ENCODE measurements at places on chromosomes 2 and 18.

DNA sequence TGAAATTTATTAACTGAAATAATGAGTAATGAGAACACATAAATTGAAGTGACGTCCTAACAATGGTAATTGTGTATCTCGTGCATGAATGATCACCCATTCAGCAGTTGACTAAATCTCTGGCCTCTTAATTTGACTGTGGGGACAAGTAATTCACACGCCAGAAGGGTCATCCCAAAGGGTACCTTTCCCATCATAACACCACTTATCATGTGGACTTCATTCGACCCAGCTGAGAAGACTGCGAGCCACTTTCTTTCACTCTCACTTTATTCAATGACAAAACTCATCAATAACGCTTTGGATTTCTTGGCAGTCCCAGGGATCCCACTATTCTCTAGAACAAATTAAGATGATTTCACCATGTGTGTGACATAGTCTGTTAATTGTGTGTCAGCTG, 62.7 kb upstream of the LYPD1 start:
- DNase-seq = no peak

DNA sequence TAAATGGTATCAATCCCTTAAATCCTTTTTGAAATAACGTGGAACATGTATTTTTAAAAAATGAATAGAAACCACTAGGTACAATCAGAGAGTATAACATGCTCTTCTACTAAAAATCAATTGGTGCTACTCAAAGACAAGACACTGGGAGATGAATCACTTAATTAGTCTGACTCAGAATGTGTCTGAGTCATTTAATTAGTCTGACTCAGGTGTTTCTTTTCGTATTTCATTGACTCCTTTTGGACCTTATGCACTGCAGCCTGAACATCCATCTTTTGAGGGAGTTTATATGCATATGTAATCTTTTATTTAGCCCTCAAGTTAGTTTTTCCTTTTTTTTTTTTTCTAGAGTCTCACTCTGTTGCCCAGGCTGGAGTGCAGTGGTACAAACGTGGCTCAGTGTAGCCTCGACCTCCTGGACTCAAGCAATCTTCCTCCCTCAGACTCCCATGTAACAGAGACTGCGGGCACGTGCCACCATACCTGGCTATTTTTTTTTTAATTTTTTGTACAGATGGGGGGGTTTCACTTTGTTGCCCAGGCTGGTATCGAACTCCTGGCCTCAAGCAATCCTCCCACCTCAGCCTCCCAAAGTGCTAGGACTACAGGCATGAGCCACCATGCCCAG, 26.5 kb downstream of the PPP4R3B start:
- no peak for DNase-seq

- no peak for DNase-seq
Observed at GRCh38 chr2:38190542-38191218, 114.7 kb upstream of the CYP1B1 start.

DNA sequence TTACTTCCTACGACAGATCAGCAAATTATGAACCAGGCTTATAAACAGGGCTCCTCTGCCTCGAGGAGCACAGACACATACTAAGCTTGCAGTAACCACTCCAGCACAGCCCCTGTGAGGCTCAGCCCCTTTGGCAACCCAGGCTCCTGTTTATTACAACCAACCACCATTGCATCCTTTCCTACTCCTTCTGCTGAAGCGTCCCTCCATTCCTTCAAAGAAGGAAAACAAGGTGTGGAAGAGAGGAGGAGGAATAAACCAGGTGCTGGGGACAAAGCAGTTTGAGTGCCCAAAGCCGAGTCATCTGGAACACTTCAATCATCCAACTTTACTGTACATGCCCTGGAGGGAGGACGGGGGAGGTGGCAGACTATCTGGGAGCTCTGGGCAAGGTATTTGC, 87.2 kb upstream of the MGAT4A start:
- no peak for DNase-seq

- no peak for DNase-seq
Observed at GRCh38 chr2:176490061-176490861, 221.0 kb downstream of the MTX2 start.

DNA sequence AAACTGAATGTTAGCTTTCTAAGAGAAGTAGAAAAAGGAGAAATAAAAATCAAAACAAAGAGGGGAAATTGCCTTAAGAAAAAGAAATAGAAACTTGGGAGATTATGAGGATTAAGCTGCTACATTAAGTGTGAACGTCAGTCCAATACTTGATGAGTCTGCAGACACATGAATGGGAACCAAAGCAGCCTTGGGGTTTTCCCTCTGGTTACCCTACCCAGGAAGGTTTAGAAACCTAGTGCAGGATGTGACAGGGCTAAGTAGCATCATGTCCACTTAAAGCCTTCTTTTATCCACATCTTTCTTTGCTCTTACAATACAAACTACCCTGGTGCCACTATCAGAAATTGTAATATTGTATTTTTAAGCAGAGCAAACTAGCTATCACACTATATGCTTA, 22.3 kb downstream of the SLC35F5 start:
- no peak for DNase-seq

DNA sequence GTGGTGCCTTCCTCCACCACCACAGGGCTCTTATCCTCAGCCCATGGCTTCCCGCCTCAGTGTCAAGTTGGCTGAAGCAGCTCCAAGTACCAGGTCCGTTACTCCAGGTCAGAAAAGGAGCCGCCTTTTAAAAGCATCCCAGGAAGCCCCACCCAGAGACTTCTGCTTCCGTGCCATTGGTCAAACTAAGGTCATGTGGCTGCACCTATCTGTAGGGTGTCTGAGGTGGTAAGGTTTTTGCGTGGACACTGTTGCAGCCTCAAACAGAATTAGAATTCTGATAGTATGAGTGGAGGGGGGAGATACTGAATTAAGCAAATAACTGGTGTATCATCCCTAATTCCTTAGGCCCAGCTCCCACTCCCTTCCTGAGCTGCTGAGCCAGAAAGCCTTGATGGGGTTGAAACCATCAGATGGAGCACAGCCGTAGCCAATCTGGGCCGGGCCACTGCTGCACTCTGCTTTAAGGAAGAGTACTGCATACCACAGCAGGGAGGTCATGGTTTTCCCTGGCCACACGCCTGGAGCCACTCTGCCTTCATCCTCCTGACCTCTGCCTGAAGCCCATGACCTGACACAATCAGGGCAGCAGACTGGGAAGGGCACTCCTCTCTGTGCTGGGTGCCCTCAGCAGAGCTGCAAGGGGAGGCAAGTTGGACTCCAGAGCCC, 8.4 kb downstream of the TMEM247 start:
- no peak for DNase-seq

GRCh38 chr2:113158884-113159553, 14.8 kb upstream of the PSD4 start:
- DNase-seq = no peak

DNA sequence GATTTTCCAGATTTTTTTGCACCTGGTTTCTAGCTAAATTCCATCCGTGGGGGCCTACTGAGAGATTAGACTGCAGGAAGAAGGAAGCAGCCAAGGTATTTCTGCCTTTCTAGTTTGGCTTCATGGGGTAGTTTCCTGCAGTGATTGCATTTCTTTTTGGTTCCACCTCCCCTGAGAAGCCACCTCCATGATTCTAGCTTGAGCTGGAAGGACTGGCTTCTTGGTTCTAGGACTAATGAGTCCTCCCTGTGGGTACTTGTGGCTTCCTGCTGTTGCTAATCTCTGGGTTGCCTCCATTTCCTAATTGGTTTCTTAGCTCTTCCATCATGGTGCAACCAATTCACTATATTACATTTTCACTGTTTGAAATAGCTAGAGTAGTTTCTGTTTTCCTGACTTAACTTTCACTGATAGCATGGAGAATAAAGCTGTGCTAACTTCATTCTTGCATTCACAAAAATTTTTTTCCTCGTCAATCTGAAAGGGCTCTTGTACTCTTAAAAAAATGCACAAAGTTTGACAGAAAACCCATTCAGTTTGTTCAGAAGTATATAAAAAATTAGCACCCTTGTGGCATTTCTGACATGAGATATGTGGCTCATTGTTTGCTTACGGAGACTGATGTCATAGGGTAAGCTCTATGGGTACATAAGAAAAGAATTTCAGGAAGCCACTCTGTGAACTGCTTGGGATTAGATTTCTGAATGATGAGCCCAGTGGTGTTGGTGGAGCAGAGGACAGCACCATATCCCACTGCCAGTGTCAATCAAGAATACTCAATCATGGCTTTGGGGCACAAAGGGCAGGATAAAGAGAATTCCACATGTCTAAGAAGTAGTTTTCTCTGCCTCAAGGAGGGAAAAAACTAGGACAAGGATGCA, 242.8 kb upstream of the RBMS1 start:
- no peak for DNase-seq

DNA sequence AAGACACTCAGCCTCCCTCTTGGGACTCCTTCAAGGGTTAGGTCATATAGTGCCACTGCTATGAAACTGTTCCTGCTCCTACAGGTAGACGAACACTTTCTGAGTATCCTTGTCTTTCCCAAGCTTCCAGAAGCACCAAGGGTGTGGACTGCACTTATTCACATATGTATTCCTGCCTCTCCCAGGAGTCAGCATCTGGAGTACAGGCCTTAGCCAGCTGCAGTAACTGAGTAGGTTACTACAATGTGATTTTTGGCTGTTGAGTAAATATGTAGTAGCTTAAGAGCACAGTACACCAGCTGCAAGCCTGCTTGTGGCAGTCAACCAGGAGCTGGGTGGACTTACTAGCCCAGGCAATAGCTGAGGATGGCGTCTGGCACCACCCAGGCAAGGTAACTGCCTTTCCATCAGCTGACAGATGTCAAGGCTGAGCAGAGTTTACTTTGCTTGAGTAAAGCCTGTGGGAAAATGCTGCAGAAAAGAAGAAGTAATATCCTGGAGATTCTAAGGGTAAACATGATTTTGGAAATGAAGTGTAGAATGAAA, 14.0 kb upstream of the SCLY start:
- no peak for DNase-seq

GRCh38 chr2:156473445-156473844, 37.3 kb downstream of the GPD2 start:
- no peak for DNase-seq
